MCF 10A (cell line): ENCODE measurements at places on chromosomes 3 and 15.

GRCh38 chr3:94304954-94305353, 242.1 kb downstream of the NSUN3 start:
- no peak for DNase-seq

DNA sequence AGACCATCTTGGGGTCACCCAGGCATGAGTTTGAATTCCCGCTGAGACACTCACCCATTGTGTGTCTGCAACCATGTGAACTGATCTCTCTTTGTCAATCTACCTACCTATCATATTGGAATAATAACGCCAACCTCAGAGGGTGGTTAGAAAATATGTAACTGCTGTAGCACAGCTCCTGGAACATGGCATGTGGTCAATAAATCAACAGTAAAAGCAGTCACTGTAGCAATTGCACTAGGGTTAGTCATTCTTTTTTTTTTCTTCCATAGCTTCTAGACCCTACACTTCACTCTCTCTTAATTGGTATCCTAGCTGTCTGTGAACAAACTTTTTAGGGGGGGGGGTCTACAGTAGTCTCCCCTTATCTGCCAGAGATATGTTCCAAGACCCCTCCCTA, 64.2 kb upstream of the SLCO2A1 start:
- no peak for DNase-seq

- no peak for DNase-seq
Measured at GRCh38 chr15:85280203-85280602, 100.2 kb upstream of the AKAP13 start.

DNA sequence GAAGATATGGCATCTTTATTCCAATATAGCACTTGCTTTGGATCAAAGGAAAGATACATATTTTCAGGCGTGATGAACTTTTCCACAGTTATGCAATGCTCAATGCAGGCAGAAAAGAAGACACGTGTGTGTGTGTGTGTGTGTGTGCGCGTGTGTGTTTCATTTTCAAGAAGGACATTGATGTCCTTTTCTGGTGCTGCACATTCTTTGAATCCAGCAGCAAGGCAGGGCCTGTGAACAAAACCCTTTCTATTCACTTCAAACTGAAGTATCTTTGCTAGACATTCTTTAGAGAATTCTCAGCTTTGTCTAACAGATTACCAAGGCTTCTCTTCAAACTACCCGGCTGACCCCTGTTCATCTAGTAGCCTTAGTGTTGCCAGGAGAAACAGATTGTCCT, 124.6 kb downstream of the CD47 start:
- DNase-seq: no peak

DNA sequence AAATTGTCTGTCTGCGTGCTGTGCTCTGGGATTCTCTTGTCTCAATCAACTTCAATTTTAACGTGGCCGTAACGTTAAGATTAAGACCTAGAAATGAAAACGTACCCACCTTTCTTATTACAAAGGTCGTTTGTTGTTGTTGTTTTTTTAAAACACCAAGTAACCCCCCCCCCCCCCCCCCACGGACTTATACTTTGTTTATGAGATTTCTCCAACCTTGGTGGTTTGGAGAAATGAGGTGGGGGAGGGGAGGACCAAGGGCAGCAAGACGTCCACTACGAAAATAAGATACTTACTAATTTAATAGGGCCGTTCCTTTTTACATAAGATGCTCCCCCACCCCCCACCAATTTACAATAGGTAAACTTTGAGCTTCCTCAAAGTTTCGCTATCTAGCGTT, 244.4 kb upstream of the TOPAZ1 start:
- peak; percentile 8 for DNase-seq
